ENCODE measurements at places on chromosomes 5 and 9.
A peak's percentile ranks its signal among the peaks of the same experiment; 100 is the strongest.

DNA sequence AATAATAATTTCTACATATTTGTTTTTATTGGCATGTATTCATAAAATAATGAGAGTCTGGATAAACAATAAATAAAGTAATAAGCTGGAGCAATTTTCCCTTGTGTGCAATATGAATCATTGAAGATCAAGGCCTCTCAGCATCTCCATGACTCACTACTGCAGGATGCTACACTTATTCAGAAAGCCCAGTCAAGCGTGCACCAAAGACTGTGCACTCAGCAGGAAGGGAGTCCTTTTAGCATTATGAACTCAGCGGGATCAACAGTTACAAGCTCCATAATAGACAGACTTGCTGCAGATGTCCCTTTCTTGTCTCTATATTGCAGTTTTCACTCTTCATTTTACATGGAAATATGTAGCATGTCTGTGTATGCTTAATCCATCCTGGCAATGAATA lies 485.3 kb downstream of the CDH9 start:
- DNase-seq, result no peak

DNA sequence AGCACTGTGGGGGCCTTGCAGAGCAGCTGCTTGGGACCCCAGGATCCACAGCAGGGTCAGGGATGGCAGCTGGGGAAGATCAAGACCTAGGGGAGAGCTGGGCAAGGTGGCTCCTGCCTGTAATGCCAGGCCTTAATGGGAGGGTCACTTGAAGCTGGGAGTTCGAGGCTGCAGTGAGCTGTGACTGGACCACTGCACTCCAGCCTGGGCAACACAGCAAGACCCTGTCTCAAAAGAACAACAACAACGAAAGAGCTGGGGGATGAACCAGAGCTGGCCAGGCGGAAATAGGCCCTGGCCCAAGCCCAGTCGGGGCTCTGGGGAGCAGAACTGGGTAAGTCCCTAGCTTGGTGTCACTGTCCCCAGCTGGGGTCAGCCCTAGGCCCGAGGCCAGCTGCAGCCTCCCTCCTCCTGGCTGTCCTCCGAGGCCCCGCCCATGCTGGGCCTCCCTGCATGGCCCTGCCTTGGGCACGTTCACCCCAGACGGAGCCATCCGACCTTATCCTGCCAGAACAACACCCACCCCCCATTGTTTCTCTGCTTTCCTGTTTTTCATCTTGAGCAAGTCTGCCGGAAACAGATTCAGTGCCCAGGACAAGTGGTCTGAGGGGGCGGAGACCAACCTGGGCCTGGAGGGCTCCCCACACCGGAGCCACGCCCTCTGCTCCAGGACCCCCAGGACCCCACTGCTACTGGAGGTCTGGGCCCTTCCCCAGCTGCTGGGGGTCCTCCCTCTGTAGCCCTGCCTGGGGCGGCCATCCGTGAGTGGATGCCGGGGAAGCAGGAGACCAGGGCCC lies 1.9 kb downstream of the DIPK1B start:
- no peak for DNase-seq

DNA sequence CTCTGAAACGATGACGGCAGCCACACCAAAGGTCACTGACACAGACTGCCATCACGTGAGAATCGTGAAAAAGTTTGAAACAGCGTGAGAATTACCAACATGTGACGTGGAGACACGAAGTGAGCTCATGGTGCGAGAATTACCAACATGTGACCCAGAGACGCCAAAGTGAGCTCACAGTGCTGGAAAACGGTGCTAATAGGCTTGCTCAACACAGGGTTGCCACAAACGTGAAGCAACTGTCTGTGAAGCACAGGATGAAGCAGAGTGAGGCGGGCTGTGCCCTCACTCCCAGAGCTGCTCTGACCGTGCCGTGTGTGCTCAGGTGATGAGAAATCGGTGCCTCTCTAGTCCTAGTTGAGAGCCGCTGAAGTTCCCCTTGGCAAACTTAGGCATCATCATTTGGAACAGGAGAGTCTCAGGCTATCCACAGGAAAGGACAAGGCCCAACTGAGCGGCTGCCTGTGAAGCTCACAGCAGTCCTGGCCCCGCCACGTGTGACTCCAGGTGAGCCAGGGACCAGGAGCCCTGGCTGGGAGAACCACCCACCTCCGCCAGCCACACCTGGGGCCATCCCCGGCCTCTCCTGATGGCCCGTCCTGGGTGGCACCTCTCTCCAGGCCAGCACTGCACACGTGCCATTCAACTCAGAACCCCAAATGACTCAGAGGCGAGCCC lies 29.8 kb upstream of the SLC6A3 start:
- no peak for DNase-seq

DNA sequence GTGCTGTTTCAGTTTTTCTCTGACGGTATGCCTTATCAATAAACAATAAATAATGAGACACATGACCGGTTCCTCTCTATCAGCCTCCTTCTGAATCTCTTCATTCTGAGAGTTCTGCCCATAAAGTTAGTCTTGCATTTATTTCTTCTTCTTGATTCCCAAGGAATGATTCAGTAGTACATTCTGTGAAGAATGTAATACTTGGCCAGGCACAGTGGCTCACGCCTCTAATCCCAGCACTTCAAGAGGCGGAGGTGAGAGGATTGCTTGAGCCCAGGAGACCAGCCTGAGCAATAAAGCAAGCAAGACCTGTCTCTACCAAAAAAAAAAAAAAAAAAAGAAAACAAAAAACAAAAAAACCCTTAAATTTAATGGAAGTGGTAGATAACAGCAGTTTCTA lies 53.9 kb downstream of the PAM start:
- DNase-seq, result no peak

- no peak for DNase-seq
These were observed 1.9 kb upstream of the LPCAT1 start for GRCh38 chr5:1525624-1526189.

- peak; percentile 92 for DNase-seq
These were observed at the start of gene COX7C for GRCh38 chr5:86617756-86618576. TSS of gene COX7C (plus strand) at chr5:86617941. CDS start at chr5:86618056, 115 bp downstream.

- no peak for DNase-seq
These were observed 72.7 kb upstream of the ORM1 start for GRCh38 chr9:114250235-114250568.

- DNase-seq, result no peak
These were observed 15.5 kb downstream of the IRX4 start for GRCh38 chr5:1867114-1867814.

- DNase-seq, result no peak
These were observed 30.6 kb downstream of the CRHBP start for GRCh38 chr5:76983468-76983867.

DNA sequence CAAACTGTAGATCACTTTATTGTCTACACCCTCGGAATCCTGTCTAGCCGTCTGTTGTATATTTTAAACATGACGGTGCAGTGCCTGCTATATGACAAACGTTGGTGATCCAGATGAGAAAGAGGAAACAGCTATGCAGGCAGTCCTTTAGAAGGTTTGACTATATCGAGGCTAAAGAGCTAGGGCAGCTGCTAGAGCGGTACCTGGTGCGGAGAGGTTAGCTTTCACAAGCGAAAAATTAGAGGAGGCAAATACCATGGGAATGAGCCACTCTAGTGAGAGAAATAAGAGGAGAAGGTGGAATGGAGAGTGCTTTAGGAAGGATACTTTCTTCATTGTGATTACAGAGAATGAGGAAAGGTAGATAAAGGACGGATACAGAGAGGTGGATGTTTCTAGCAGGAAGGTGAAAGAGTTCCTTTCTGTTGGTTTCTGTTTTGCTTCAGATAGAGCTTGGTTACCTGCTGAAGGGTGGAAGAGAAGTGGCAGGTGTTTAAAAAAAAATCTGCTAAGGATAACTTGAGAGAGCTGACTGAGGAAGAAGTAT lies 959 bp upstream of the FBXL17 start:
- DNase-seq, result peak; percentile 11

- DNase-seq, result no peak
These were observed 10.6 kb downstream of the NR2F1 start for GRCh38 chr5:93593476-93594131.

- DNase-seq, result no peak
These were observed 338.4 kb downstream of the TMEM167A start for GRCh38 chr5:82738681-82739269.

DNA sequence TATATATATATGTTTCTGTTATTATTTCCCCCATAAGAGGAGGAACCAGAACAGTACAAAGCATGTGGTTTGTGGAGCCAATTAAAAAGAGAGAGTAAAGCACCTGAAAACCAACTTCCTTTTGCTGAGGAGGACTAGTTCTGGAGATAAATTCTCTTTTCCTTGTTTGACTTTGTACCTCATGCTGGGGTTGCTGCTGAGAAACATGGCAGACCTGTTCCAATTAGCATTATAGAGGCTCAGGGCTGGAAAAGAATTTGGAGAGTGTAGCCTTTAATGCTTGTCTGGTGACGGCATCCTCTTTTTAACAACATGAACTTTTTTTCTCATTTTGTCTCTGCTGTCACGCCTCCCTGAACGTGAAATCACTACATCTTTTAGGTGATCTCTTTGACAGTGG lies 32.8 kb upstream of the NMUR2 start:
- DNase-seq, result no peak

DNA sequence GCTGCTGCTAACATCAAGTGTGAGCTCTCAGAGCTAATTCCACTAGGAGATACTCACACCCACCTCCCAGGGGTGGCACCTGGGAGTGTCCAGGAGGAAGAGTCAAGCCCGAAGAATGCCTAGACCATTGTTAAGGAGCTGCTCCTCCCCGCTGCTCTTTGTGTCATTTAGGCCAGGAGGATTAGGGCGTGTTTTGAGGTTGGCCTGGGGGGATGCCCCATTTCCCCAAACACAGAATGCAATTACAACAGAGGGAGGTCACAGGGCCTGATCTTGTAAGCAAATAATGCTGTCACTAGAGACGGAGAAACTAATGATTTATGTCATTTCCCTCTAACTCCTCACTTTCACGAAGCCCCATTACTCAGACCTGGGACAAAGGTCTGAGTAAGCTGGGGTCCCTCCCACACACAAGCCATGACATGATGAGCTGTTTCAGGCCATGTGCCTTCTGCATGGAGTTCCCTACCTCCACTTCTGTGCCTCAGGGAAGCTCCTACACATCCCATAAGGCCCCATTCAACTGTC lies 312.5 kb downstream of the ACTL7B start:
- no peak for DNase-seq

DNA sequence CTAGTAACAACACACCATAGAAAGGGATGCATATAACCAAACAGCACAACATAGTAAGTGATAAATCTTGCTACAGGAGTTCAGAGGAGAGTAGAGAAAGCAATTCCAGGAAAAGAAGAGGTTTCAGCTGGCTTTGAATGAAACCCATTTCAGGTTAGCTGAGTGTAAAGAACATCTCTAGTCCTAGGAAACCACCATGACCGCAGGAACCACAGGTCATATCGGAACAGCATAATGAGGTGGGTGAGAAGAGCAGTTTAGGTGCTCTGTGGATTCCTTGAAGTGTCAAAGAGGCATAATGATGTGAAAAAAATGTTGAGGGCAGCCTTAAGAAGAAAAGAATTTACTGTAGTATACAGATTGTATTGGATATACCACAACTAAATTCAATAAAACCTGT lies 507.5 kb downstream of the MTRR start:
- DNase-seq, result peak; percentile 6

DNA sequence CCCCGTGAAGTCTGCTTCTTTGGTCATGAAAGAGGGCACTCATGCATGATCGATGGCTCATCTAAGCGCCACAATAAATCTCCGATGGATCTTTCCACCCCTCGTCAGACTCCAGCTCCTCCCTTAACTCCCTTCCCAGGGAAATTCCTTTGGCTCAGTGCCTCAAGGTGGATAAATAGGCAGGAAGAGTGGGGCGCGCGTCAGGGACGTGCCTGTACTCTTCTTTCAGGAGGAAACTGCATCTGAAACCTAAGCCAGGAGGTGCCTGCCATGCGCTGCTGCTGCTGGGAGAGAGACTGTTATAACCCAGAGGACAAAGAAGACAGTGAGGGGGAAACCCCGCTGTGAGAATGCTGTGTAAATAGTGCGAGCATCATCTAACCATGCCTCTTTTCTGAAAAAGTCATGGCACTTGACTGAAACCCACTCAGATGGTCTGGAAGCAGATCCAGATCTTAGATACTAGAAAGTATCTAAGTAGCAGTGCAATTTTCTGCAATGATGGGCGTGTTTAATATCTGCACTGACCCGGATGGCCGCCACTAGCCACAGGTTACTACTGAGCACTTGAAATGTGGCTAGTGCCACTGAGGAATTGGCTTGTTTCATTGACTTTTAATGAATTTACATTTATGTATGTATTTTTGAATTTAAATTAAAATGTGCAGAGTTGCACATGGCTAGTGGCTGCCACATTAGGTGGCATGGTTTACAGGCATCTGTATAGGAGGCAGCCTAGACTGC lies 120.3 kb upstream of the BASP1 start:
- DNase-seq, result no peak

GRCh38 chr5:73286896-73287295 lies 113.9 kb downstream of the TMEM174 start:
- no peak for DNase-seq

DNA sequence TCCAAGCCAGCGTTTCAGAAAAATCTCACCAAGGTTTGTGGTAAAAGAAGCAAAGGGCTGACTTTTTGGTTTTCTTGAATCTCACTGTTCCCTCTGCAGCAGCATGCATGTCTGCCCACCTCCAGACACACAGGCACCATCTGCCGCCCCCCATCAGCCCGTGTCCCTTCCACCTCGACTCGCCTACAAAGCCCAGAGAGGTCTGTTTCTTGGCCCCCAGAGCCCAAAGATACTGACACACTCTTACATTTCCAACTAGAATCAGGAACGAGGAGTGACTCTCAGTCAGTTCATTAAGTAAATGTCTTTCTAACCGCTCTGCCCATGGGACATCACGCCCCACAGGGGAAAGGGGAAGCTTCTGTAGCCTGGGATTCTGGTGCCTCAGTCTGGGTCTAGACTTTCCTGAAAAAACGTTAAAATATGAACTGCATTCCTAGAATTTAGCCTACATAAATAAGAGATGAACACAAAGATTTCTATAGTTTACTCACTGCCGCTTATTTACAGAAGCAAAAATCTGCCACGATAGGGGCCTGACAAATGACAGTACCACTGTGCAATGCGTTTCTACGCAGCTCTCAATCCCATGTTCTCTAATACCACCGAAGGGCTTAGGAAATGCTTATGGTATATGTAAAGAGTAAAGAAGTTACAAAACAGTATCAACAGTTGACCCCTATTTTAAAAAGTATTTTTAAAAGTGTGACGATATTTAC lies 4.1 kb downstream of the IL4 start:
- DNase-seq, result no peak
